ENCODE measurements at places on chromosomes 4 and X.

DNA sequence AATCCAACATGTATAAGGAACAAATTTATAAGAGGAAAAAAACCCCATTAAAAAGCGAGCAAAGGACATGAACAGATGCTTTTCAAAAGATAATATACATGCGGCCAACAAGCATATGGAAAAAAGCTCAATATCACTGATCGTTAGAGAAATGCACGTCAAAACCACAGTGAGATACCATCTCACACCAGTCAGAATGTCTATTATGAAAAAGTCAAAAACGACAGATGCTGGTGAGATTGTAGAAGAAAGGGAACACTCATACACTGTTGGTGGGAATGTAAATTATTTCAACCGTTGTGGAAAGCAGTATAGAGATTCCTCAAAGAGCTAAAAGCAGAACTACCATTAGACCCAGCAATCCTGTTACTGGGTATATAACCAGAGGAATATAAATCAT, 465.4 kb downstream of the TMA16 start:
- no peak for DNase-seq

- no peak for DNase-seq
Measured at GRCh38 chrX:12843668-12844279, 23.1 kb upstream of the TLR7 start.

GRCh38 chr4:169174247-169174646, 96.5 kb downstream of the SH3RF1 start:
- no peak for DNase-seq

- DNase-seq = no peak
Measured at GRCh38 chr4:7058792-7059191, 9.1 kb downstream of the GRPEL1 start.

GRCh38 chr4:159070742-159071141, 32.1 kb upstream of the RAPGEF2 start:
- DNase-seq = no peak

DNA sequence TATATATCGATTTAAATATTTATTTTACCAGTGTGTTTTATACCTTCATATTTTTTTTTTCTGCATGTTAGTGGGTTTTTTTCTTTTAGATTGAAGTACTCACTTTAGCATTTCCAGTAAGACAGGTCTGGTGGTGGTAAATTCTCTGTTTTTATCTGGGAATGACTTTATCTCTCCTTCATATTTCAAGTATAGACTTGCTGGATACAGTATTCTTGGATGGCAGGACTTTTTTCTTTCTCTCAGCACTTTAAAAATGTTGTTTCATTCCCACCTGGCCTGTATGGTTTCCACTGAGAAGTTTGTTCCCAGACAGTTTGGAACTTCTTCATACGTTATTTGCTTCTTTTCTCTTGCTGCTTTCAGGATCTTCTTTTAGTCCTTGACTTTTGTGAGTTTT, 86.1 kb downstream of the FMR1NB start:
- no peak for DNase-seq

DNA sequence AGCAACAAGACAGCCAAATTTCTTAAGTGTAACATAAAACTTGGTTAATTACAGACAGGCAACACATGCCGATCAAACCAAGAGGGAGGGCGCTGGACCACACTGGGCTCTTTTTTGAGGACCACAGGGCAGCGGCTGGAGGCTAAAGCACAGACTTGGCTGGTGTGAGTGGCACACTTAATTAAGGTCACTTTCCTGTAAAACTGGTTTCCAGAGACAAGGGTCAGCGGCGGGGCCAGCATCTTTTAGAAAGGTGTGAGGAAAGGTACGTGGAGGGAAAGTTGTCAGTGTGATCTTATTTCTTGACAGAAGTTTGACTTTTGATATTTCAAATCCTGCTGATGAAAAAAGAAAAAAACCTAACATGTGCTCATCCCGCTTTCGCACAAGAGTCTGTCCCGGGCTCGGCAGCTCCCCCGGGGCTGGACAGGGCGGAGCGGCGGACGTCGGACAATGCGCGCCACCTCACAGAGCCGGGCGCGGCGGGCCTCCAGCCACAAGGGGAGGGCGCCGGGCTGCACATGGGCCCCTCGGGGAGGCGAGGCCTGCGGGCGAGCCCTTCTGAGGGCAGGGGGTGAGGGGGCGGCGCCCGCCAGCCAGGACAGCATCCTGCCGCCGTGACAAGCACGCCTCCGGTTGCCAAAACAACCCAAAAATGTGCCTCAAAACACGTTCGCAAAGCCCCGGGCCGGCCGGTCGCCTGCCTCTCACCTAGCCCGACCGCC, 660 bp upstream of the HSPA4L start:
- no peak for DNase-seq

DNA sequence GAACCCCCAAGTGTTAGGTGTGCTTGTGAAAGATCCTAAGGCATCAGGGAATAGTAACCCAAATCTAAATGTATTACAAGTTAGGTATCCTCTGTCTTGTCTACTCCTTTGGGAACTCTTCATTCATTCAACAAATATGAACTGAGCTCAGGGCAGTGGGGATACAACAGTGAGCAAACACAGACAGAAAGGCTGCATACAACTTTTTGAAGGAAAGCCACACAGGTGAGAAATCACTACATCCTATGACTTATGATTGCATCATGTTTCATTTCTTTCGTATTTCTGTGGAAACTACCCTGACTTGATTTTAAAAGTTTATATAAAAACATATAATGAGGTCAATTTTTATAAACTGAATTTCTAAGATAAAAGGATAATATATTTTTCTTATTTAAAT, 43.2 kb downstream of the BCLAF3 start:
- no peak for DNase-seq

GRCh38 chrX:153643431-153644351, 3.3 kb upstream of the DUSP9 start:
- no peak for DNase-seq

DNA sequence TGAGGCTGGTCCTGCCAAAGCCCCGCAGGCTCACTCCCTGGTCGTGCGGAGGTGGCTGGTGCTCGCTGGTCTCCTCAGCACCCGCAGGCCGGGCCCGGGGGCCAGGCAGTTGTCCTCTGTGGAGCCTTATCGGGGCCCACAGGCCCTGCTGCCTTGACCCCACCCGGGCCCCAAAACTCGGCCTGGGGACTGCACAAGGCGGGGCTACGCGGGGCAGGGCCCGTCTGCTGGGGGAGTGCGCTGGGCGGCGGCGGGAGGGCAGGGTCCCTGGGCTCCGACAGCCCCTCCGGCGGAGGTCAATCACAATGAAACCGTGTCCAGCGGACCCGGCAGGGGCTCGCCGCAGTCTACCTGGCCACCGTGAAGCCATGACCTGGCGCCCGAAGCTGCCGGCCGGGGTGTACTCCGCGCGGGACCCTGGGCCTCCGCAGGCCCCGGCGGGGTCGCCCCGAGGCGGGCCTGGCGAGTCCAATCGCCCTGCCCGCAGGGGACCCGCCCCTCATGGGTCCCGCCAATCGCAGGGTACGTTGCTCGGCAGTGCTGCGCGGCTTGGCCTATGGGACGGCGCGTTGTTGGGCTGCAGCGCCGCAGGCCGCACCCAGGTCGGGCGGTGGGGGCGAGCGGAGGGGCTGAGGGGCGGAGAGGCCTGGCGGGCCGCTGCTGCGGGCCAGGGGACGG, at the start of gene ADD1:
Gene ADD1, plus strand, starts transcription at position 582 of the 678 bp plus-strand sequence. CDS start 32,072 bp downstream, outside the sequence.
- peak; percentile 75 for DNase-seq

- DNase-seq = no peak
Measured at GRCh38 chr4:87838890-87839591, 6.3 kb downstream of the MEPE start.

- DNase-seq = no peak
Measured at GRCh38 chrX:43717161-43717560, 61.1 kb downstream of the MAOA start.

GRCh38 chr4:144645631-144646522, at the start of gene HHIP:
HHIP (plus strand) TSS chr4:144646156; CDS start chr4:144646676, 520 bp downstream.
- DNase-seq = no peak

DNA sequence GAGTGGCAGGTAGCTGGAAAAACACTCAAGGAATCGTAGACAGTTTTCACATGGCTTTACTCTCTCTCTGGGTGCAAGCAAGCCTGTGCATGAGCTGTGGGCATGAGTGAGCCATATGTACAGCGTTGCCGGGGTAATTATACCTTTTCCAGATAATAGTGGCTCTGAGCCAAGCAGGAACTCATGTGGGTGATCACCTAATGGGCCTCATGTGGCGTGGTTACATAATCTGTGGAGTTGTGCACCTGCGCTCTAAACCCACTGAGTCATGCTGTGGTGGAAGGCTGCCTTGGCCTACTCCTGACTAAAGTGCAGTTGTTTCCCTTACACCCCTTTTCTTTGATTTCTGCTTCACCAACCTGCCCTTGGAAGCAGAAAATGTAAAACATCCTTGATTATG, 1564.5 kb upstream of the PCDH10 start:
- no peak for DNase-seq

DNA sequence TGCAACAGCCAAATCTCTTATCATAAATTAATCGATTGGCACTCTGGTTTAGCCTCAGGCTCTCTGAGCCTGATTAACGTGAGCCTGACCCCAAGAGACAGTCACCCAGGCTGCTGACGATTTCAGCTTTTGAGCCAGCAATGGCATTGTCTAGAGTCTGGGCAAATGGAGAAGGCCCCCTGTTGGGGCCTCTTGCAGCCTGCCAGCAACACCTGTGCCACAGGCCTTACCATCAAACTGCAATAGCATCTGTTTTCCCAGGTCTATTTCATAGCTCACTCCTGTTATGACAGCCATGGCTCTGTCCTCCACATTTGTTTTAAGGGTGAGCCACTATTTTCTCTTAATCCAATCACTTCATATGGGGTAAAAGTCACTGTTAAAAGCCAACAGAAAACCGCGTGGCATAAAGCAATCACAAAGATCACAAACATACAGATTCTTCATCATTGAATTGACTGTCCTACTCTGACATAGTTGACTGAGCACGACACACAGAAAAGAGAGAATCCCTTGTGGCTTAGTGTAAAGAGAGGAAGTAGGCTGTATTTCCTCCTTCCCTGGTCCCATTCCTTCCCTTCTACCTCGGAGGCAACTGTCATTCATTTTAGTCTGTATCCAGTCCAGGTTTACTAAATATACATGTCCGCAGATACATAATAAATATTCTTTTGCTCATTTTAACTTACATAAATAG, 47.8 kb downstream of the SLC9A7 start:
- DNase-seq = no peak

GRCh38 chr4:141905751-141906150, 269.4 kb downstream of the IL15 start:
- no peak for DNase-seq

DNA sequence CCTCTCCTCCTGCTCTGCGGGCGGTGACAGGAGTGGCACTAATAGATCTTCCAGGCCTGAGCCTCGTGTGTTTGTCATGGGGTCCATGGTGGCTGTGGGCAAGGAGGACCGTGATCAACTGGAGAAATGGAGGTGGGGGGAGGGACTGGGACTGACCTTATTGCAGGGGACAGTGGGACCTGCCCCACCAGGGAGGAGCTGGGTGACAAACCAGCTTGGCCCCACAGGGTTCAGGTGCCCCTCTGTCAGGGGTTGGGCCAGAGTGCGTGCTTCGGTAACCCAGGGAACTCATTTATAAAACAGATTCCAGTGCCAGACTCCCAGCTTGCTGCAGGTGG, 366.5 kb downstream of the BCOR start:
- DNase-seq = no peak

GRCh38 chr4:110641218-110641617, 18.3 kb upstream of the PITX2 start:
- no peak for DNase-seq

DNA sequence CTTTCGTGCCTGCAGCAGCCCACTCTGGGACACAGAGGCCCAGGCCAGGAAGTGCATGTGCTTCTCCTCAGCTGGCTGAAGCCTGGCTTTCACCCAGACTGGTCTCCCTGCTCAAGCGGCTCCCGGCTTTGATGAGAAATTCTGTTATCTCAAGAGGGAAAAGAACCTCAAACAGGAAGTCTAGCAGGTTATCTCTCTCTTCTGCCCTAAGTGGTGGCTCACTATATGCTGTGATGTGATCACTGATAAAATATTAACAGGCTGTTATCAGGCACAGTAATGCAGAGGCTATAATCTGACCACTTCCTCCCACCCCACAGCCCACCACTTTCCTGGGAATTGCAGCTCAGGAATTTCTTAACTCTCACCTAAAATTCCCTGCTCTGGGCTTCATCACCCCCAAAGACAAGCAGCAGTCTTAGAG, 13.3 kb downstream of the CLDN2 start:
- no peak for DNase-seq

GRCh38 chr4:38662522-38663089, 1.4 kb upstream of the KLF3 start:
- no peak for DNase-seq

DNA sequence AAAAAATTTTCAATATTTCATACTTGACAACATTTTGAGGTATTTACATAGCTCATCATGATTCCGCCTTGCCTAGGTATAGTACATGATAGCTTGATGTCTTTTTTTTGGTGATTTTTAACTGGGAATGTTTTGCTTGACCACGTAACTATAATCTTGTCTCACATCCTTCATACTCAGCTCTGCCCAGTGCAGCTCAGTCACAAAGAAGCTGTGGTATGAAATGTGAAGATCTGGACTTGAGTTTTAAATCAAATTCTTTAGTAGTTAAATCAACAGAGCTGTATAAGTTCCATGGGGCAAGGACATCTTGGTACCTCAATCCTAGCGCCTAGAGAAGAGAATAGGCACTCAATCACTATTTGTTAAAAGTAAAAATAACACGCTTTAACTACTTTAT, 276.3 kb upstream of the DKK2 start:
- no peak for DNase-seq

DNA sequence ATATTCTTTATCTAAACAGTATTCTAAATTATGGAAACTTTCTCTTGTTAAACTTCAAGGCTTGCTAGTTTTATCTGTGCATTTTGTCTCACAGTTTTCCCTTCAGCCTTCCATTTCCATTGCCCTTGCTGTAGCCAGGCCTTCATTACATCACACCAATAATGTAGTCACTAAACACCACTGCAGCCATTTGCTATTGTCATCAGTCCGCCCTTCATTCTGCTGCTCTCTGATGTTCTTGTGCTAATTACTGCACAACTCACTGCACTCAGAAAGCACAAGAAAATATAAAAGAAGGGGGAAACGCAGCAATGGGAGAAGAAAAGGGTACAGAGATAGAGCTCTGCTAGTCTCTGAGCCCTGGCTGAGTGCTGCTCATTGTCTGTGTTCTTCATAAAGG, 239.6 kb upstream of the FSTL5 start:
- no peak for DNase-seq

GRCh38 chr4:29653221-29653620, 1066.9 kb upstream of the PCDH7 start:
- no peak for DNase-seq

- no peak for DNase-seq
Measured at GRCh38 chrX:18075603-18076002, 145.1 kb downstream of the BEND2 start.

- no peak for DNase-seq
Measured at GRCh38 chr4:165379678-165380064, 863 bp downstream of the CPE start.

GRCh38 chrX:11395859-11396258, 102.6 kb downstream of the AMELX start:
- DNase-seq = no peak

- DNase-seq = no peak
Measured at GRCh38 chr4:107996949-107997788, 7.5 kb downstream of the HADH start.

DNA sequence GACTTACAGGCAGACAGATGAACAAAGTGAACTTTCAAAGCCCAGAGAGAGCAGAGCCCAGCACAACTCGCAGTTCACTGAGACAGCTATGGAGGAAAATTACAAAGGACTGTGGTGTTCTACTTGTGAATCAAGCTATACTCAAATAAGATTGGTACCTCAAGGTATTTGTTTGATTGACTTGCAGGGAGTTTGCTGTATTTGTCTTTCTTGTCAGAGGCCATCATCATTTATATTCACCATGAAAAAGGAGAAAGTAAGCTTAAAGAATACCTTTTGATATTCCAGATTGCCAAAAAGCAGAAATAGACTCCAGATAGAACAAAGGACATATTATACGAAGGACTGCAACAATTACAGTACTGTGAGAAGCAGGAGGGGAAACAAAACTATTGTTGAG, 1047.9 kb downstream of the RPA4 start:
- DNase-seq = no peak
